ENCODE measurements at places on chromosomes 11 and 22.

DNA sequence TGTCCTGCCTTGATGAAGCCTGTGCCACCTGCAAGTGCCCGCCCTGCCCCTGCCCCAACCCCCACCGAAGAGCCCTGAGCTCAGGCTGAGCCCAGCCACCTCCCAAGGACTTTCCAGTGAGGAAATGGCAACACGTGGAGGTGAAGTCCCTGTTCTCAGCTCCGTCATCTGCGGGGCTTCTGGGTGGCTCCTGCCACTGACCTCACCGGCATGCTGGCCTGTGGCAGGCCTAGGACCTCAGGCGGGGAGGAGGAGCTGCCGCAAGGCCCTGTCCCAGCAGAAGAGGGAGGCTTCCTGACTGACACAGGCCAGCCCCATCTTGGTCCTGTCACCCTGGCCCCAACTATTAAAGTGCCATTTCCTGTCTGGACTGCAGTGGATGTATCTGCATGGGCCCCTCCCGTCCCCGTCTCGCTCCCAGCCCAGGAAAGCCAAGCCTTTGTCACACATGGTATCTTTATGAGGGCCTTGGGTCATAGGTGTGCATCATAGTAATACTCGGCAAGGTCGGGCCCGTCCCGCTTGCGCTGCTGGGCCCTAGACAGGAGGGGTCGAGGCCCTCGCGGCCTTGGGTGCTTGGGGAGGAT, 882 bp downstream of the FREY1 start:
- no peak for DNase-seq

DNA sequence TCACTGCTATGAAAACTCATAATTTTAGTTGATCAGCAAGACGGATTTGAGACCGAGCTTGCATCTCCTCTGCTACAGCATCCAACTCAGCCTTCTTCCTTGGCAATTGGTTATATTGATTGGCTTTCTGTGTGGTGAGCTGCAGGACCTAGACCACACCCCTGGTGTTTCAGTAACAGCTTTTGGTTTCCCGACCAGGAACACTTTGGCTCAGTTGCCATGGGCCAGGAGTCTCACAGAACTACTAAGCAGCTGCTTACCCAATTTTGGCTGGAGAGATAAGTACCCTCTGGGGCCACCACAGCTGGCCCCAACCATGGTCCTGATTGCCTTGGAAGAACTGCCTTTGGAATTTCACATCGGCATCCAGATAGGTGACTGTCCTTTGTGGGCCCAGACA, at the start of gene GLYATL1:
GLYATL1 (plus strand) TSS at position 212 of the 400 bp plus-strand sequence. CDS start 7,600 bp downstream, outside the sequence.
- DNase-seq = no peak

GRCh38 chr22:40671796-40672360, 7.4 kb upstream of the MCHR1 start:
- DNase-seq = no peak

GRCh38 chr22:48602805-48603518, 1224.7 kb downstream of the BRD1 start:
- DNase-seq = no peak

- no peak for DNase-seq
Measured at GRCh38 chr11:87137711-87138110, 100.0 kb downstream of the TMEM135 start.

DNA sequence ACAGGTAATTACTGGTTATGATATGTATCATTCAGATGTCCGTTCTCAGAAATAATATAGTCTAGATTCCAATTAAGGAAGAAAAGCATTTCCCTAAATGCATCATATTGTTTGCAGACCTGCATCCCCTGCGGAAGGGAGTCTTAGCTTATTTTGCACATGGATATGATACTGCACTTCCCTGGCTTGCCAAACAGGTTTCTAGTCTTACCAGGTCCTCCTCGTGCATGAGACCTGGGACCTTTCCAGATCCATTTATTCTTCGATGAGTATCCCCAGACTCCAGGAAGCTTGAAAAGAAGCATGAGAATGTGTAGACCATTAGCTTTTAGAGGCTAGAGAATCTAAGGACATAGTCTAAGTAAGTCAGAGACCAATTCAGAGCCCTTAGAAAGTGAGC, 30.6 kb downstream of the CYB5R2 start:
- no peak for DNase-seq

GRCh38 chr11:17591293-17591692, 44.2 kb downstream of the OTOG start:
- no peak for DNase-seq

DNA sequence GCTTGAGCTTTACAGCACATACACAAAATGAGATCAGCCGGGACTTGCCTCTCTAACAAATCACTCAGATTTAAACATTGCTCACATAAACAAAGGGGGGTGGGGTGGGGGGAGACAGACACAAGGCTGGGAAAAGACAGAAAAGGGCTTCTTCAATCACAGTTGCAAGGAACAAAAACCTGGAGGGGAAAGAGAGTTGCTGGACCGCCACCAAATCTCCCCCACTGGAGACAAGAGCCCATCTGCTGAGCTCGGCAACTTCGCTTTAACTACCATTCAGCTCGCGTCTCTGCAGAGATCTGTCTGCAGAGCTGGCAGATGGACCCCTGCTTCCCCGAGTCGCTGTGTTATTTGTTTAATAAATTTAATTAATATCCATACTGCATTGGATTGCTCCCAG, 165.0 kb downstream of the RCN1 start:
- DNase-seq = no peak

GRCh38 chr11:65617136-65617850, 1.7 kb downstream of the PCNX3 start:
- no peak for DNase-seq

- no peak for DNase-seq
Measured at GRCh38 chr22:46589141-46589748, 30.9 kb upstream of the GRAMD4 start.

DNA sequence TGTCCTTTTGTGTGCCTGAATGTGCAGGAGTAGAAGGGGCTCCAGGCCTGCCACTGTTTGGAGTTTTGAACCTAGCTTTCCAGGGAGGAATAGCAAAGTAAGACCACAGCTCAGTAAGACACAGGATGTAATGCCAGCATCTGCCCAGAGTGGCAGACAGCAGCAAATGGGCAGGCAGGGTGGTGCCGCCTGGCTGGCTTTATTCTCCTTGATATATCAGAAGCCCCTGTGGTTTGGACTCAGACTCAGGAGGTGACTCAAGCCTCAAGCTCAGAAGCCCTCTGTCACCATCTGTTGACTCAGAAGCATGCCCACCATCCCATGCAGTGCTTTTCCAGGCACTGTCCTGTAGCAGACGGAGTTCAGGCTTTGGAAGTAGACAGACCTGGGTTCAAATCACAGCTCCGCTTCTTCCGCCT, 72.7 kb upstream of the TTC12 start:
- DNase-seq = no peak

GRCh38 chr11:62965574-62965973, 19.2 kb downstream of the SLC22A6 start:
- DNase-seq = no peak

DNA sequence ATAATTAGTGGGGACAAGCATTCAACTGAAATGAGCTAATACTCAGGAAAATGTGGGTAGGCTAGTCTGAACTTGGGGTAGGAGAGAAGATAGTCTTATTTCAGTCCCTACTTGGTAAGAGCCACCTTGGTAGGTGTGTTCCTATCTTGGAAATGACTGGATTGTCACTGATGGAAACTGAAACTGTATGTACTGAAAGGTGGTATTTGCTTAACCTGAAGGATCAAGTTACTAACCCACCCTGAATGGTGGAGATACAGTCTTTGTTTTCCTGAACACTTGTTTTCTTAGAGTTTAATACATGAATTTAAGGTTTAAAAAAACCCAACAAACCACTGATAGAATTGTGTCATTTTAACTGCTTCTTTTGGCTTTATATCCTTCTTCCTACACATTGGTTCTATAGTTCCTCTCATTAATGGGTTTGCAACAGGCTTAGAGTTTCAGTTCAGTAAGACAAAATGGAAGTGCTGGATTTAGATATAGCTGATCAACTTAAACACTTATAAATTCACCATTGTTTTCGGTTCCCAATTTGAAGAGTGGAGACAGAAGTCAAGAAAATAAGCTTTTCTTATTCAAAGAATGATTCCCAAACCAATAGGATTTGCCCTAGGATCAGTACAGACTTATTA, 4.2 kb downstream of the FAR1 start:
- no peak for DNase-seq
